Smooth muscle cell of trachea (primary cell): ENCODE measurements at places on chromosomes 6 and 20. TPM values are rescaled to one million over a fixed set of nuclear protein-coding genes. Genes with fewer than 3 reads are reported as not detected.

Gene TXNDC5
- total RNA-seq = 538 and 552 TPM in 2 replicates

Gene HRH3
- total RNA-seq = not detected in 2 replicates

Gene ORC3
- 26.3 and 31.9 TPM in 2 replicates for total RNA-seq

Gene UQCC2
- total RNA-seq = 12.7 and 27.5 TPM in 2 replicates
